ENCODE measurements at places on chromosomes 4 and X.
A peak's percentile ranks its signal among the peaks of the same experiment; 100 is the strongest.

- DNase-seq: no peak
Observed at GRCh38 chr4:119540249-119540648, 88.4 kb downstream of the PDE5A start.

DNA sequence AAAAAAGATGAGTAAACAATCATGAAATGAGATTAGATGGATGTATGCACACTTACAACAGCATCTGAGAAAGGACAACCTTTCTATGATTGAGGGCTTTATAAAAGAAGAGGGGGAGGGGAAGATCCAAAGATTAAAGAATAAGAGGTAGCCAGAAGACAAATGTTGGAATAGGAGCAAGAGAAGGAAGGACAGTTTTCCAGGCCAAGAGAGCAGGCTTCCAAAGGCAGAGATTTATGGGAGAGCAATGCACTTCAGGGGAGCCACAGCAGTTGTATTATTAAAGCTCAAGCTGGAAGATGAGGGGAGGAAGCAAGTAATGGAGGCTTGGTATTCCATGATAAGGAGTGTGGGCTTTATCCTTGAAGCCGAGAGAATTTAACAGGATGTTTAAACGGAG lies 110.3 kb upstream of the PTPN13 start:
- DNase-seq: no peak

GRCh38 chr4:186831574-186831973 lies 107.9 kb upstream of the FAT1 start:
- DNase-seq: no peak

DNA sequence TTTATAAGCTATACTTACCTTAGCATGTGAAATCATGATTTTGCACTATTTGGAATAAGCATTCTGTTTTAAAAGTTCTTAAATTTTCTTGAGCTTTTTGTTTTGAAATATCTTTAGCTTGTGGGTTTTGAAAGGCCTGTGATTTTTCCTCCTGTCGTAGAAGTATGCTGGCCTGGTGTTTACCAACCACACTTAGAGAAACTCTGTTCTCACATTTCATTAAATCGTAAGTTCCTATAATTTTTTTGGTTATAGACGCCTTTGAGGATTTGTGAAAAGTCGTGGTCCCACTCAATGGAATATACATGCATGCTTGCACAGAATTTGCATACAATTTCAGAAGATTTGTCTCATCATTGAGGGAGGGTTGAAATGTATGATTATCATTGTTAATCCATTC lies 63.6 kb downstream of the PDLIM5 start:
- DNase-seq: no peak

DNA sequence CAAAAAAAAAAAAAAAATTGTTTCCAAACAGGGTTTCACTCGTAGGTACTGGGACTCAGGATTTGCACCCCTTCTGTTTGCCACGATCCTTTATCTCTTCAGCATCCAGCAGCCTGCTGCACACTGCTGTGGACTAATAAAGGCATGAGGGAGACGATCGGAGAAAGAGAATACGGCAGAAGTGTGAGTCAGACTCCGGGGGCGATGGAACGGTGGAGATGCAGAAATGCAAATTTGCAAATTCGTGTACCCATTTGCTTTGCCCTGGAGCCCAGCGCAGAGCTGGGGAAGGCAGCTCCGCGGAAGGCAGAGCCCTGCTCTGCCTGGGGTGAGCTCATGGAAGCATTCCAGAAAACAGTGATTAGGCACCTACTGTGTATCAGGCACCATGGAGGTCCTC lies 270.3 kb downstream of the ASMT start:
- DNase-seq: no peak

- DNase-seq: peak; percentile 76
Observed at GRCh38 chr4:57110640-57111511, 691 bp upstream of the IGFBP7 start.

GRCh38 chr4:80295826-80296225 lies 29.4 kb downstream of the FGF5 start:
- no peak for DNase-seq

- no peak for DNase-seq
Observed at GRCh38 chr4:105569866-105570236, 17.4 kb downstream of the ARHGEF38 start.

GRCh38 chrX:31110657-31111056 lies 38.8 kb upstream of the FTHL17 start:
- DNase-seq: no peak

- DNase-seq: no peak
Observed at GRCh38 chr4:42293967-42294813, 103.1 kb upstream of the SHISA3 start.

DNA sequence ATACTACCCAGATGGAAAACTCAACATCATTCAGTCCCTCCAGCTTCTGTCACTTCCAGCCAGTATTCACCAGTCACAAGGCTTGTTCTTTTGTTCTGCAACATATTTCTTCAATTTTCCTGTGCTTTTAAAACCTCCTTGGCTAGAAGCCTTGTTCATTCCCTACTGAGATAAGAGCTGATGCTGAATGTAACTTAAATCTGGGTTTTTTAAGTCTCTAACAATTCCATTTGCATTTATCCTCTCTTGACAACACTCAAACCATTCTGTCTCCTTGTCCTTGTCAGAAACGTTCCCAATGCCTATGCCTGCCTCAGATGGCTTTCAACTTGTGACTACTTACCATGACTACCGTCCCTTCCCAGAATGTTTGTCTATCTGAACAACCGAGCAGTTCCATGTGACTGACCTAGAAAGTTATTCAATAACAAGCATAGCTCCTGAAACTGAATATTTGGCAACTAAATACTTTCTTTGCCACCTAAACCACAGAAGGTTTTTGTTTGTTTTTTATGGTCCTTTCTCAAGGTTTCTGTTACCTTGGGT lies 682.9 kb upstream of the GALNTL6 start:
- no peak for DNase-seq

DNA sequence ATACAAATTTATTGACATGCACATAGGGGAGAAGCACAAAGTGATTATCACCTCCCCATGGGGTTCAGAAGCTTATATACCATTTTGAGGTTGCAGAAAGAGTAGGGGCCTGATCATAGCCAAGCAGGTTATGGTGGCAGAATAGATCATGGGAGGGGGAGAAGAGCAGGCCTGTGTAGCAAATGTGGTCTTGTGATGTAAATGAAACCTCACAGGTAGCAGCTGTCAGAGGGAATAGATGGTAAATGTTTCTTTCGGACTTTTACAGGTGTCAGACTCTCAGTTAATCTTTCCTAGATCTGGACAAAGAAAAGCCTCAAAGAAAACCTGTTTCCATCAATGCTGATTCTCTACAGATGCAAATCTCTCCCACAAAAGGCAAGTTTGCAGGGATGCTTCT lies 84.4 kb downstream of the CFAP299 start:
- no peak for DNase-seq

GRCh38 chrX:111086591-111087006 lies 9.4 kb upstream of the PAK3 start:
- no peak for DNase-seq

DNA sequence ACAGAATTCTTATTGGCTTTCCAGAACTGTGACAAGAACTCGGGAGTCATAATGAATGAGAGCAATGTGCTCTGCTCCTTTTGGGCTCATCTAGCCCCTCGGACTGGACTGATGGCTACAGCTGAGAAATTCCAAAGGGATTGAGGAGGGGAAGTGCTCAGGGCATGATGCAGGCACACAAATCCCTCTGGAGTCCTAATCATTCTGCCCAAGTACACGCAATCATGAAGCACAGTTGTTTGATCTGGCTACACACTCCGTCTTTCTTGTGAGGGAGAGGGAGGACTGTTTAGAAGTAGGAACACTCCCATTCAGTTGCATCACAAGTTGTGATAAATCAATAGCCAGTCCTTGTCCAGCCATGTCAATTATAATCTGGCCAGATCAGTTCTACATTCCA lies 237.5 kb downstream of the COL25A1 start:
- no peak for DNase-seq

- DNase-seq: no peak
Observed at GRCh38 chrX:66004928-66005829, 34.7 kb downstream of the VSIG4 start.

DNA sequence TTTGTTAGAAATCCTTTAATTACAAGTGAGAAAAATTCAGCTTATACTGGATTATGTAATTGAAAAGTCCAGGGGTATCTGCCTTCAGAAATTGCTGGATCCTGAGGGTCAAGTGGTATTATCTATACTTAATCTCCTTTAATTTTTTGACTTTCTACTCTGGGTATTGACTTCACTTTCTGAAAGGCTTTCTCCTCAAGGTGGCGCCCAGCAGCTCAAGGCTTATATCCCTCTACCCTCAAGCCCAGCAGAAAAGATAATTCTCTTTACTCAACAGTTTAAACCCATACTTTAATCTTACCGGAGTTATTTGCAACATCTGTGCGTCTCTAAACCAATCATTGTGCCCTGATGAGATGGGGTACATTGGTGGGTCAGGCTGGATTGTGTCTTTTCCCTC lies 129.5 kb downstream of the LARP7 start:
- DNase-seq: no peak

GRCh38 chrX:134721766-134722532 lies 63.7 kb upstream of the PLAC1 start:
- DNase-seq: no peak

- DNase-seq: no peak
Observed at GRCh38 chrX:8500203-8500602, 35.6 kb downstream of the VCX3B start.

GRCh38 chr4:152618971-152619370 lies 60.8 kb downstream of the TMEM154 start:
- no peak for DNase-seq

Data from right forelimb (tissue), 1 donor.